Type B pancreatic cell (in vitro differentiated cells): ENCODE measurements at places on chromosomes 12 and 14. TPM values are rescaled to one million over a fixed set of nuclear protein-coding genes. Genes with fewer than 3 reads are reported as not detected.

DNA sequence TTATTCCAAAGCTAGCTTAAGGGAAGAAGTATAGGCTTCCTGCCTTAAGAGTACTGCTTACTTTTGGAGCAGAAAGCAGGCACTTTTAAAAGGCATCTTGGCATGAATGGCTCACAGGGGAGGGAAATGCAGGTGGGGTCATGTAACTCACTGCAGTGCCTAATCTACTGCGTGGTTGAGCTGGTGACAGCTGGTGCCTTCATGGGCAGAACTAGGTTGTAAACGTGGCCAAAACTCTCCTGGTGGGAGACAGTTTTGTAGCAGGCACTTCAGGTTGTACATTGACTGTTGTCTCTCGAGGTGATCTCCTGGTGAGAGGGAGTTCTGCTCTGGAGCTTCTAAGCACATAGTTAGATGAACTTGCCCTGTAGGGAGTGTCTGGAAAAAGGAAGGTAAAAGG, 962.5 kb downstream of the DIO2 start:
- no peak overlapping the region for H3K4me3 ChIP-seq
- H3K4me1 ChIP-seq = peaks cover 5% of the 10 kb centered on the region
- no peak for DNase-seq

- peaks cover 26% of the 10 kb centered on the region for H3K36me3 ChIP-seq
- no peaks in the 10 kb centered on the region for H3K27me3 ChIP-seq
- H3K4me1 ChIP-seq = peaks cover 37% of the 10 kb centered on the region
- DNase-seq = no peak
These were observed 3.1 kb downstream of the PFKM start for GRCh38 chr12:48122065-48122834.

The TAS2R8 gene
- not detected in 2 replicates for total RNA-seq

- DNase-seq = no peak
- peaks cover 16% of the 10 kb centered on the region for H3K36me3 ChIP-seq
- no peak overlapping the region for H3K4me3 ChIP-seq
These were observed 462 bp downstream of the KNTC1 start for GRCh38 chr12:122527478-122527944.

- no peak overlapping the region for H3K27ac ChIP-seq
- peaks cover 6% of the 10 kb centered on the region for H3K4me1 ChIP-seq
- DNase-seq = no peak
- H3K27me3 ChIP-seq = no peaks in the 10 kb centered on the region
- peaks cover 11% of the 10 kb centered on the region for H3K36me3 ChIP-seq
These were observed 231.6 kb downstream of the RAD51B start for GRCh38 chr14:68051146-68051545.

DNA sequence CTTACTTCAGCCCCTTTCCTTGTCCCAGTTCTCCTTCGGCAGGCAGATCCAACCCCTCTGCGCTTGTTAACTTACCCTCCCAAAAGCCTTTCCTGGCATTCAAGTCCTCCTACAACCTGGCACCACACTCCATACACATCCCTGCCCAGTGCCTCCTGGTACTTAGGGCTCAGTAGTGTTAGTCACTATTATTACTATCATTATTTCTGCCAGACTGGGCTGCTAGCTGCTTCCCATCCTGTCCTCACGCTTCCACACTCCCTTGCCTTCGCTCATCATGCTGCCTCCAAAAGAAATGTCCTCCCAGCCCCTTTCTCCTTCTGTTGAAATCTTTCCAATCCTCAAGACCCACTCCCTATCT, 1.6 kb upstream of the HDAC7 start:
- H3K36me3 ChIP-seq = no peaks in the 10 kb centered on the region
- H3K27me3 ChIP-seq = no peaks in the 10 kb centered on the region
- peak overlapping the region; percentile 97 for H3K27ac ChIP-seq
- H3K4me1 ChIP-seq = peaks cover 59% of the 10 kb centered on the region
- H3K4me3 ChIP-seq = peak overlapping the region; percentile 98
- DNase-seq = no peak

- no peaks in the 10 kb centered on the region for H3K27me3 ChIP-seq
- H3K27ac ChIP-seq = no peak overlapping the region
- no peak for DNase-seq
- H3K36me3 ChIP-seq = no peaks in the 10 kb centered on the region
- H3K4me3 ChIP-seq = no peak overlapping the region
- H3K4me1 ChIP-seq = no peaks in the 10 kb centered on the region
These were observed 74.4 kb upstream of the PAWR start for GRCh38 chr12:79765157-79765556.

DNA sequence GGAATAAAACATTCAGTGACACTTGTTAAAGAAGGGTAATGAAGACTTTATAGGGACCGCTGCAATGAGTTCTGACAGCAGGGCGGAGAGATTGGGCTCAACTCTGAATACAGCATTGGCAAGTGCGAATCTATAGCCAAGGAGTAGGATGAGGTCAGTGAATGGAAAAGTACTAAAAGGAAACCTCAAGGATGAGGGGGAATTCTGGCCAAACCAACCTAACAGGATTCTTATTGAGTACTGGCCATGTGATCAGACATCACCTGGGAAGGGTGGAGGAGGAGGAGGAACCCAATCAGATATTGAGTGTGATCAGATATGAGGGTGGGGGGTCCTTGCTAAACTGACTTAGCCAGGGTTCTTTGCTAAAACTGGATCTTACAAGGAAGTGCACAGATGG, 31.0 kb downstream of the DRAM1 start:
- H3K36me3 ChIP-seq = peaks cover 5% of the 10 kb centered on the region
- no peaks in the 10 kb centered on the region for H3K4me1 ChIP-seq
- no peaks in the 10 kb centered on the region for H3K27me3 ChIP-seq
- no peak for DNase-seq

GRCh38 chr14:99930420-99931274, 134.6 kb upstream of the EVL start:
- no peak overlapping the region for H3K27ac ChIP-seq
- H3K4me1 ChIP-seq = peaks cover 8% of the 10 kb centered on the region
- no peak overlapping the region for H3K4me3 ChIP-seq
- no peaks in the 10 kb centered on the region for H3K27me3 ChIP-seq
- peaks cover 11% of the 10 kb centered on the region for H3K36me3 ChIP-seq

- no peak for DNase-seq
- H3K4me1 ChIP-seq = peaks cover 3% of the 10 kb centered on the region
- no peaks in the 10 kb centered on the region for H3K36me3 ChIP-seq
- H3K4me3 ChIP-seq = no peak overlapping the region
- no peak overlapping the region for H3K27ac ChIP-seq
These were observed 69.6 kb downstream of the NINJ2 start for GRCh38 chr12:593396-594270.

- no peaks in the 10 kb centered on the region for H3K36me3 ChIP-seq
- peaks cover 5% of the 10 kb centered on the region for H3K27me3 ChIP-seq
- no peak for DNase-seq
These were observed 50.3 kb upstream of the ANP32D start for GRCh38 chr12:48422060-48422459.

GRCh38 chr12:94805749-94806529, 155.6 kb upstream of the TMCC3 start:
- peaks cover 4% of the 10 kb centered on the region for H3K4me1 ChIP-seq
- H3K27ac ChIP-seq = no peak overlapping the region
- peaks cover 43% of the 10 kb centered on the region for H3K27me3 ChIP-seq
- no peaks in the 10 kb centered on the region for H3K36me3 ChIP-seq
- no peak for DNase-seq

GRCh38 chr12:127101076-127101475, 1165.9 kb upstream of the TMEM132C start:
- no peak overlapping the region for H3K27ac ChIP-seq
- H3K27me3 ChIP-seq = no peaks in the 10 kb centered on the region
- H3K4me3 ChIP-seq = no peak overlapping the region
- no peaks in the 10 kb centered on the region for H3K36me3 ChIP-seq

DNA sequence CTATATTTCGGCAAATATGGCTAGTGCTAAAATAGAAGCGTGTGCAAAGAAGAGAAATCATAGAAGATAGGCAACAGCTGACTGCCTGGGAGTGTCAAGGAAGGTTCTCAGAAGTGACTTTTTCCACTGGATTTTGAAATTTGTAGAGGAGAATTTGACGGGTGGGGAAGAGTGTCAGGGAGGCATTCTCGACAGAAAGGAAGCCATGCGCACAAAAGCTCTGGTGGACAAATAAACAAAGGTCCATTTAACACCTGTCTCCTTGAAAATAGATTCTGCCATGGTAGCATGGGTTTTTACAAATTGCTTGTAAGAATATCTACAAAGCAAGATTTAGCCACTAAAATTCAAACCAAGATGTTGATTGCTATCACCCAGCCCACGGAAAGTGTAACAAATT, 1081.5 kb downstream of the GALC start:
- no peaks in the 10 kb centered on the region for H3K27me3 ChIP-seq
- no peak for DNase-seq
- H3K36me3 ChIP-seq = no peaks in the 10 kb centered on the region
- H3K27ac ChIP-seq = no peak overlapping the region
- H3K4me1 ChIP-seq = no peaks in the 10 kb centered on the region

DNA sequence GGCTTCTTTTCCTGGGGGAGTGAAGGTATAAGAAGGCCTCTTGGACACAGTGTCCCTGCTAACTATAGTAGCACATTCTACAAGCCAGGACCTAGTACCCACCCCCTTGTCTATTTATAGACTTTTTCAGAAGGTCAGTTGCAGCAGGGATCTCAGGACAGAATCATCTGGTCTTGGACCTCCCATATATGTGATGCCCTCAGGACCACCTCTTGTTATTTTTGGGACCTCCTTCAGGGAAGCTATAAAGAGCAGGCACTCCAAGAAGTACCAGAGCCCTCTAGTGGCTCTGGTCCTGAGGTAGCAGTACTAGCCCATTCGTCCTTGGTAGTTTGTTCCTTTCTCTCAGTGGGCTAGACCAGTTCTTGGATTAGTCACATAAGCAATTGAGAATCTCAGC, 4.3 kb downstream of the COQ10A start:
- no peaks in the 10 kb centered on the region for H3K27me3 ChIP-seq
- H3K27ac ChIP-seq = peak overlapping the region; percentile 46
- peaks cover 7% of the 10 kb centered on the region for H3K4me1 ChIP-seq
- H3K4me3 ChIP-seq = no peak overlapping the region

- no peak overlapping the region for H3K27ac ChIP-seq
- no peaks in the 10 kb centered on the region for H3K36me3 ChIP-seq
- H3K4me1 ChIP-seq = no peaks in the 10 kb centered on the region
These were observed 124.4 kb downstream of the RPS29 start for GRCh38 chr14:49461529-49462401.

DNA sequence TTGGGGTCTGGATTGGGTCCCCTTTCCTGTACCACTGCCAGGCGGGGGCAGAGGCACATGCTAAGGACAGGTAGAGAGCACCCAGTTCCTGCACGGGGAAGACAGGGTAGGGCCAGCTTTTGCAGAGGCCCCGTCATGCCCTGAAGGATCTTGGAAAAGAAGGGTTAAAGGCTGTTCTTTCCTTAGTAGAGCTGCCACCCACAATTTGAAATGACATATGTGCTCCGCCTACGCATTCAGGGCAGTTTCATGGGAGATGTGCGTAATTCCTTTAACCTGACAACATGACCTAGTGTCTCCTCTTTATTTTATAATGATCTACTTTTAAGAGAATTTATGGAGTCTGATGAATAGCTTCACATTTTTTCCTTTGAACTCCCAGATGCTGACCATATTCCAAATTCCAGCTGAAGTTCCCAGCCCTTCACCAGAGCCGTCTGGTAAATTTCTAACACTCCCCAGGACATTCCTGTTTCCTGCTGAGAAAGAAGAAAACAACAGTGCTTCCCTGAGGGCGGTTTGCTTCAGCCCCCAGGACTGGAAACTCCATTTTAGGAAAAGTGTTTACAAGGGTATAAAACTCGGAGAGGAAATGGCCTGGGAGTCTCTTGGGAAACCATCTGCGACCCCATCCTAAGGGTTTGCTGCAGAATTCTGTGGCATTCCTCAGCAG, 58.9 kb upstream of the PLEKHG3 start:
- no peaks in the 10 kb centered on the region for H3K36me3 ChIP-seq
- H3K4me3 ChIP-seq = peak overlapping the region; percentile 32
- no peak for DNase-seq
- no peaks in the 10 kb centered on the region for H3K27me3 ChIP-seq

- peaks cover 10% of the 10 kb centered on the region for H3K36me3 ChIP-seq
- peak; percentile 73 for DNase-seq
- peak overlapping the region; percentile 94 for H3K4me3 ChIP-seq
These were observed 2.0 kb downstream of the BHLHE41 start for GRCh38 chr12:26122681-26123481.

DNA sequence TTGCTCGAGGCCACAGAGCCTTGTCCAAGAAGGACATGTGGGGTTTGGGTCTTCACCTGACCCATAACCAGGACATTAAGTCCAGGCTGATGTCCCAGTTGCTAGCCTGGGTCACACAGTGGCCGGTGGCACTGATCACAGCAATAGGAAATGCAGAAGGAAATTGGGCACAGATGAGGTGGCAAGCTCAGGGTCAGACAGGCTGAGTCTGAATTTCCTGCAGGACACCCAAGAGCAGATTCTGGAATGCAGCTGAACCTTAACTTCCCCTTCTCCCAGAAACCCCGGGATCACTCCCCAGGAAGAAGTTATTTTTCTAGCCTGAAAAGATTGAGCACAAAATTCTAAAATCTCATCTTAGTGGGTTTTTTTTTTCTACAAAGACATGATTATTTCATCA, 199.9 kb downstream of the KSR2 start:
- H3K27me3 ChIP-seq = peaks cover 8% of the 10 kb centered on the region
- no peak for DNase-seq
- H3K27ac ChIP-seq = no peak overlapping the region
- H3K36me3 ChIP-seq = peaks cover 7% of the 10 kb centered on the region

The TAS2R13 gene
- 0.79 and 1.3 TPM in 2 replicates for total RNA-seq

DNA sequence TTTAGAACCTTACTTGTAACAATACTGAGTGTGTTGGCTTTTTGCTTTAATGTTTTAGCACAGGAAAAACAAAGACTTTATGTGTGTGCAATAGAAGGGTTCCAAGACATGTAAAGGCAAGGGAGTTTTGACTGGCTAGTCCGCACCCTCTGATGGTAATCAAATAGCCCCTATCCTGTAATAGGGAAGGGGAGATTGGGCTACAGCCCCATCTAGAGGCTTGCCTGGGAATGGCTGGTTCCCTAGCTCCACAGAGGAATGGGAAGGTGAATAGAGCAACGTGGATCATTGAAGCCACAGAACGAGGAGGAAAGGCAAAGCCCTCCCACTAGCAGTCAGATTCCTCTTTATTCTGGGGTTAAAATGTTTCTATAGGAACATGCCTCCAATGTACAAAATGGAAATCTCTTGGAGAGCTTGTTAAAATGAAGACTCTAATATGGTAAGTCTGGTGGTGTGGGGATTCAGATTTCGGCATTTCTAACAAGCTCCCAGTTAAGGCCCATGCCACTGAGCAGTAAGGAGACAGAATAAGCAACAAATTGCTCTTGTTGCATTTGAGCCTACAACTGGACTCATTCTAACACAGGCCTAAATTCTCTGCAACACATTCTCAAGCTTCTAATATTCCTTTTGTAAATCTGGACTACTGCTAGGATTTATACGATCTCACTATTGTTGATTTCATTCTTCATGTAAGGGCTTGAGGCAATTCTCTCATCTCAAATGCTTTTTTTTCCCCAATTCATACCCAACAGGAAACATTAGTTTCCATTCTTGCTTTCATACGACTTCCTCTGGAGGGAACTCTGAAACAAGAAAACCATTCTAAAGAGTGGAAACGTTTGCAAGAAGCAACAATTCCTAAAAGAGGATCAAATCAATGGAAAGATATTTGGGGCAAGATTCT, 57.1 kb downstream of the NIN start:
- no peak for DNase-seq
- no peaks in the 10 kb centered on the region for H3K4me1 ChIP-seq
- H3K4me3 ChIP-seq = no peak overlapping the region
- H3K27me3 ChIP-seq = no peaks in the 10 kb centered on the region
